ENCODE measurements at places on chromosomes 1 and 21.

GRCh38 chr1:84795213-84795612 is 97.8 kb downstream of the LPAR3 start:
- DNase-seq, result no peak

- DNase-seq, result no peak
Observed at GRCh38 chr21:40610345-40610744, 236.6 kb downstream of the DSCAM start.

GRCh38 chr21:44427241-44428120 is 27.8 kb upstream of the LRRC3 start:
- no peak for DNase-seq

GRCh38 chr1:15042866-15043265 is 110.7 kb upstream of the TMEM51 start:
- DNase-seq, result no peak

DNA sequence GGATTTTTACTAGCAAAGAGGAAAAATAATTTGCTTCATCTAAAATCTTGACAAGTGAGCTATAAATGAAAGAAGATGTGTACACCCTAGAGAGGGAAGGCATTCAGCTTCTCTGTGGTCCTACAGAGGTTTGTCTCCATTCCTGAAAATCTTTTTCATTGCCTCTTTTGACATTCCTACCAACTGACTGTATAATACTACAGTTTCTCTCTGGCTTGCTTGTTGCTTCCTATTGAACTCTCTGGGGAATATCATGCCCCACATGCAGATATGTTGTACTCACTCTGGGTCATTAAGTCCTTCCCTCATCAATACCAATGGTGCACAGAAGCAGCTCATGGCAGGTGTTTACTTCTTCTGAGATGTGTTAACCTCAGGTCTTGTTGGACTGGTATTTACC is 371.2 kb upstream of the PLXNA2 start:
- DNase-seq, result no peak

DNA sequence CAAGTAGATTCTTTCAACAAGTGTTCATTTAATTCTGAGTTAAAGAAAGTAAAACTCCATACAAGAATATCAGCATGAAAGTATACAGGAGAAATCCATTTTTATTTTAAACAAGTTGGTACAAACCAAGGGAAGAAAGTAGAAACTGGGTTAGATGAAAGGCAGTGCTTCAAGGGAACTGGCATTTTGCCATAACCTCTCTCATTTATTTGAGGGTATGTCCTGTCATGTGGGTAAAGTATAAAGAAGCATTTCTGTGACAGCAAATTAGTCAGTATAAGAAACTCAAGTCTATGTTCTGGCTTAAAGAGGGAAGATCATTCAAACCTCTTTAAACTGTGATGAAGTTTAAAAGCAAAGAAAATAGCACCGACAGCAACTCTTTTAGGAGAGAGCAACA is 32.0 kb downstream of the OLFM3 start:
- no peak for DNase-seq

- no peak for DNase-seq
Observed at GRCh38 chr1:220224611-220225124, 47.6 kb downstream of the RAB3GAP2 start.

DNA sequence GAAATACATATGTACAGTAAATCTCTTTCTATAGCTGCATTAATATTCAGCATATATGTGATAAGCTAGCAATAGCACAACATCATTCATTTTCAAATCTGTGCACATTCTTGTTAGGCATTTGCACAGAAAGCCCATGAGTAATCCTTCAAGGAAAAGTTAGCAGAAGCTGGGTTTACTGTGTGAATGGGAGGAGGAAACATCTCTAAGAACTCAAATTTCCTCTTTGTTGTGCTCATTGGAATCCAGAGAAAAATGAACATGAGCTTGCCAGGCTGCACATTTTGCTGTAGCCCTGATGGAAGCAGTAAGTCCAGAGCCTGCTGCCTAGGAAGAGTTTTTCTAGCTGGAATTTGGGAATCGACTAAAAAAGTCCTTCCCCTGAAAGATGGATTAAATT is 214.2 kb upstream of the FOXD3 start:
- DNase-seq, result no peak

DNA sequence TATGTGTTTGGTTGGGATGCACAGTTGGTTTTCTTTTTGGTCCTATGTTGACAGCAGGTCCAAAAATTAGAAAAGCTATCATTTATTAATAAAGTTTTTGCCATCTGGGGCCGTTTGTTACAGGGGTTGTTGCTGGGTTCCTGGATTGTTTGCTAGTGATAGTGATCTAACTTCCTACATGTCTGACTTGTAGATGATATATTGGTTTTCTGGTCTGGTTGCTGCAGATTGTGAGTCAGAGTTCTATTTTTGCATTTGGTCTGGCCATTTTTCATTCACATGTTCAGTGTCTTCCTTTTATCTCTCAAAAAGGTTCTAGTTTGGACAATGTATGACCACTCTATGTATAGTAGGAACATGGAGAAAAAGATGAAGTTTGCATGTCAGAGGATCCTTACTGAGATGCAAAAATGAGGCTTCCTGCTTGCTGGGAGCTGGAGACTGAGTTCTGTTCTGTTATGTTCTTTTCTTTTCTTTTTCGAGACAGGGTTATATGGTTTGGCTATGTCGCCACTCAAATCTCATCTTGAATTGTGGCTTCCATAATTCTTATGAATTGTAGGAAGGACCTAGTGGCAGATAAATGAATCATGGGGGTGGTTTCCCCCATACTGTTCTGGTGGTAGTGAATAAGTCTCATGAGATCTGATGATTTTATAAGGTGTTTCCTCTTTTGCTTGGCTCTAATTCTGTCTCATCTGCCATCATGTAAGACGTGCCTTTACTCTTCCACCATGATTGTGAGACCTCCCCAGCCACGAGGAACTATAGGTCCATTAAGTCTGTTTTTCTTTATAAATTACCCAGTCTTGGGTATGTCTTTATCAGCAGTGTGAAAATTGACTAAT is 4.2 kb upstream of the NVL start:
- DNase-seq, result no peak

DNA sequence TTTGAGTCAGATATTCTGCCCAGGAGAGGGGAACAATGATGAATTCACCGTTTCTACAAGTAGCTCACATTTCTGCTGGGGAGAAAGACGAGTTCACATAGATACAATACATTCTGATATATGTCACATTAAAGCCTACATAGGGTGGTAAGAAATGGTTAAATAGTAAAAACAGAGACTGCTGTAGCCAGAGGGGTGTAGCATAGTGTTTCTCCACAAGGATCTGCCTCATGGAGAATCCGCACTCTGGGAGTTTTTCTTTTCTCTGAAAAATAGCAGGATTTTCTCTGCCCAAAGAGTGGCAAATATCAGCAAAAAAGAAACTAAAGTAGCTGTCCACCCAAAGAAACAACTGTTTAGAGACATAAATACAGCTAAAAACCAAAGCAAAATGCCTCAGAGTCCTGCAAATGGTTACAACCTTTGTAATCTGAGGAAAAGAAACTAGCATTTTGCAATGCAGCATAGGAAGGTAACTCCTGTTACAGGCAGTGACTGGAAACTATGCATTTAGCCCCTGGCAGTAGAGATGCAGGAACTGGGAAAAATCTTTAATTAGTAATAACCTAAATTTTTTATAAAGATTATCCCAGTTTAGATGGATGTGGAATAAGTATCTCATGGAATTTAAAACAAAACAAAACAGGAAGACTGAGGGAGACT is 1126.7 kb upstream of the ADGRL2 start:
- DNase-seq, result no peak

- DNase-seq, result no peak
Observed at GRCh38 chr1:119483441-119484200, 23.4 kb upstream of the HSD3B1 start.

- DNase-seq, result peak; percentile 53
Observed at GRCh38 chr1:149885339-149886120, 13.8 kb upstream of the BOLA1 start.

All from NCI-H524 treated with DMSO at 0.1 percent for 48 hours (cell line).